ENCODE measurements at places on chromosomes 2 and 18.

- no peak for DNase-seq
Observed at GRCh38 chr2:222212571-222212970, 86.2 kb downstream of the PAX3 start.

- DNase-seq: no peak
Observed at GRCh38 chr2:175063741-175064140, 58.6 kb upstream of the CHN1 start.

GRCh38 chr2:152405206-152406118 lies 70.5 kb downstream of the FMNL2 start:
- DNase-seq: no peak

- no peak for DNase-seq
Observed at GRCh38 chr2:235553696-235554100, 59.9 kb downstream of the AGAP1 start.

GRCh38 chr2:217402761-217403383 lies 543.0 kb upstream of the TNP1 start:
- DNase-seq: no peak

DNA sequence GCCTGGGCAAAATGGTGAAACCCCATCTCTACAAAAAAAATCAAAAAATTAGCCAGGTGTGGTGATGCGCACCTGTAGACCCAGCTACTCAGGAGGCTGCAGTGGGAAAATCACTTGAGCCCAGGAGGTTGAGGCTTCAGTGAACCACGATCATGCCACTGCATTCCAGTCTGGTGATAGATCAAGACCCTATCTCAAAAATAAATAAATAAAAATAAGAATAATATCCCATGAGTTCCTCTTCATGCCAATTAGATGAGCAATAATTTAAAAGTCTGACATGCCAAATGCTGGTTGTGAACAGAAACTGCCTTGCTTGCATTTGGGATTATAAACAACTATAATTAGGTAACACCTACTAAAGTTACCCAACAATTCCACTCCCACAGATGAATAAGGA lies 22.1 kb upstream of the ANKRD44 start:
- no peak for DNase-seq

DNA sequence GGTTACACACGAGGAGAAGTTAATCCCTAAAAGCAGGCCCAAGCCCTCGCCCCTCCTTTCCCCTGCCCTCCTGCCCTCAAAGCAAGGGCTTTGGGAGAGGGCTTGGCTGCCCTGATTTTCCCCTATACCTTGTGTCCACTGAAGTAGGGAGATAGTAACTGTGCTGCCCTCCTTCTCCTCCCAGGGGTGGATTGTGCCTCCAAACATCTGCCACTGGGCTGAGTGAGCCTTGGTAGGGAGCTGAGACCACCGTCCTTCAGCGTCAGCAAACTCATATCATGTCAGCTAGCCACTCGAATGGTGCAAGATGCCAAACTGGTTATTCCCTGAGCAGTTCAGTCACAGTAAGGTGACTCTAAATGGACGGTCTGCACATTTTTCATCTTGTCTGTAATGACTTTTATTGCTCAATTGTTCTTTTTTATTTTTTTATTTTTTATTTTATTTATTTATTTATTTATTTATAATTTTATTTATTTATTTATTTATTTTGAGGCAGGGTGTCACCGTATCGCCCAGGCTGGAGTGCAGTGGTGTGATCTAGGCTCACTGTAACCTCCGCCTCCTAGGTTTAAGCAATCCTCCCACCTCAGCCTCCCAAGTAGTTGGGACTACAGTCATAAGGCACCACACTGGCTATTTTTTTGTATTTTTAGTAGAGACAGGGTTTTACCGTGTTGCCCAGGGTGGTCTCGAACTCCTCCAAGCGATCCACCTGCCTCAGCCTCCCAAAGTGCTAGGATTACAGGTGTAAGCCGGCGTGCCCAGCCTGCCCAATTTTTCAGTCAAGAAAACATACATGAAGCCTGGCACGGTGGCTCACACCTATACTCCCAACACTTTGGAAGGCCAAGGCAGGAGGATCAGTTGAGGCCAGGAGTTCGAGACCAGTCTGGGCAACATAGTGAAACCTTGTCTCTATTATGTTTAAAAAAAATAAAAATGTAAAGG lies 8.7 kb downstream of the PCBP1 start:
- DNase-seq: no peak
